ENCODE measurements at places on chromosomes 4 and X.

- DNase-seq, result no peak
Observed at GRCh38 chr4:98528882-98529281, 129.5 kb downstream of the TSPAN5 start.

DNA sequence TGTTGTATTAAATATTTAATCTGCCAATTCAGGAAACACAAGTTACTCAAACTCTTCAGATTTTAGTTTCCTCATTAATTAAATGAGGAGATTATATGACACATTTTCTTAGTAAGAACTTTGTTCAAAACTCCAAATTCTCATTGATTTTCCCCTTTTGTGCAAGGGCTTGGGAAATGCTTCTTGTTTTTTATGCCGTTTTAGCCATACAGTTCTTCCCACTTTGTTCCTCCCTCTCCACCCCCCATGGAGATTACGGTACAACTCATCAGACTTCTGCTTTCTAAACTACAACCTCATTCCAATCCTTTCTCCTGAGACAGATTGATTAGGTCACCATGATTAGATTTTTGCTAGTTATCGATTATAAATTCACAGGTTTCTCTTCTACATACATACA lies 10.9 kb upstream of the BBS7 start:
- no peak for DNase-seq

DNA sequence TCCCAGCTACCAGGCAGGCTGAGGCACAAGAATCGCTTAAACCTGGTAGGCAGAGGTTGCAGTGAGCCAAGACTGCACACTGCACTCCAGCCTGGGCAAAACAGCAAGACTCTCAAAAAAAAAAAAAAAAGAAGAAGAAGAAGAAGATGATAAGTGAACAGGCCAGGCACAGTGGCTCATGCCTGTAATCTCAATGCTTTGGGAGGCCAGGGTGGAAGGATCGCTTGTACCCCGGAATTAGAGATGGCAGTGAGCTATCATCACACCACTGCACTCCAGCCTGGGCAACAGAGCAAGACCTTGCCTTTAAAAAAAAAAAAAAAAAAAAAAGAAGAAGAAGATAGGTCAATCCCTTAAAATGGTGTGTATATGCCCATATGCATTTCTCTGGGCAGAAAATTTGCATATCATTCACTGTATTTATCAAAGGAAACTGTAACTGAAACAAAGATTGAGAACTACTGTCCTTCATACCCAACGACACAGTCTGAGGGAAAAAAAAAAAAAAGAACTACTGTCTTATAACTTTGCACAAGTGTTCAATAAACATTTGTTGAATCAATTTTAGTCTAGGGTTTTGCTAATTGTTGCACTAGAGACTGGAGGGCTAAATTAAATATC lies 2.3 kb downstream of the RFC1 start:
- DNase-seq, result no peak

DNA sequence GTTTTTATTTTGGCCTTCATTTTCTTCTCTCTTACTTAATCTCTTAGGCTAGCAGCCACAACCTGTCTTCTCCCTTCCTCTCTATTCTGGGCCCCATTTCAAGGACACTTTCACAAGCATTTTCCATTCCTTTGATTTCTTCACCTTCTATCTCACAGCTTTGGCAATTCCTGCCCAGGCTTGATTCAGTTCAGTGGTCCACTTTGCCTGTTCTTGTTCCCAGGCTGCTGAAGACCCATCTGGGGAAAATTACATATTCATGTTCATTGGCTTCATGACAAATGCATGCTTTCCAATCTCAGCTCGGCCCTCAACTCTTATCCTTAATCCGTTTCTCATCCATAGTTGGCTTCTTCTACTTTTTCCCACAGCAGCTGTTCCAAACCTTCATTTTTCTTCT lies 38.7 kb upstream of the LPAR4 start:
- DNase-seq, result no peak

DNA sequence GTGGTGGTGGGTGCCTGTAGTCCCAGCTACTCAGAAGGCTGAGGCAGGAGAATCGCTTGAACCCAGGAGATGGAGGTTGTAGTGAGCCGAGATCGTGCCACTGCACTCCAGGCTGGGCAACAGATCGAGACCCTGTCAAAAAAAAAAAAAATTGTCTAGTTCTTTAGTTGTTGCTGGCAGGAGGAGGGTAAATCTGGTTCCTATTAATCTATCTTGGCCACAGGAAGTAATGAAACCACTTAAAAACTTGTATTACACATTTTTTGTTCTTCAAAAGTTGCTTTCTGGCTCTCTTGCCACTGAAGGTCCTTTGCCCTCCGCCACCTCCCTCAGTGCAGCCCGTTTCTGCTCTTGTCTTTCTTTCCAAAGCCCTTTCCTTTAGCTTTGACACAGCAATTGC lies 102.9 kb upstream of the ARSJ start:
- no peak for DNase-seq

DNA sequence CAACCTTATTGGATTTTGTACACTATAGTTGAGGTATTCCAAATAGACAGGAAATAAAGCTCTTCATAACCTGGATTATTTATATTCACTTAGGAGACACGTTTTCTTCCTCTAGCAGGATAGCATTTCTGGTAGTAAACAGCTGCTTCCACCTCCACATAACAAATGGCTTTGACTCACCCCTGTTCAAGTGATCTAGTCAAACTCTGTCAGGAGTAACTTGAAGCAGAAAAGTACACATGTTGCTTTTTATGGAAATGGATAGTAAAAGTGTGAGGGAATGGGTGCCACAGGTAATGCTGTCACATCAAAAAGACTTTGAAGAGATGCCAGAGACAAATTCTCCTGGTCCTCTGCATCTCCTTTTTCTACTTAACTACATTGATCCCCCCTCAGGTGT lies 258.7 kb upstream of the SLC7A11 start:
- no peak for DNase-seq

GRCh38 chr4:41360921-41361793 lies 104.4 kb downstream of the UCHL1 start:
- DNase-seq, result no peak

DNA sequence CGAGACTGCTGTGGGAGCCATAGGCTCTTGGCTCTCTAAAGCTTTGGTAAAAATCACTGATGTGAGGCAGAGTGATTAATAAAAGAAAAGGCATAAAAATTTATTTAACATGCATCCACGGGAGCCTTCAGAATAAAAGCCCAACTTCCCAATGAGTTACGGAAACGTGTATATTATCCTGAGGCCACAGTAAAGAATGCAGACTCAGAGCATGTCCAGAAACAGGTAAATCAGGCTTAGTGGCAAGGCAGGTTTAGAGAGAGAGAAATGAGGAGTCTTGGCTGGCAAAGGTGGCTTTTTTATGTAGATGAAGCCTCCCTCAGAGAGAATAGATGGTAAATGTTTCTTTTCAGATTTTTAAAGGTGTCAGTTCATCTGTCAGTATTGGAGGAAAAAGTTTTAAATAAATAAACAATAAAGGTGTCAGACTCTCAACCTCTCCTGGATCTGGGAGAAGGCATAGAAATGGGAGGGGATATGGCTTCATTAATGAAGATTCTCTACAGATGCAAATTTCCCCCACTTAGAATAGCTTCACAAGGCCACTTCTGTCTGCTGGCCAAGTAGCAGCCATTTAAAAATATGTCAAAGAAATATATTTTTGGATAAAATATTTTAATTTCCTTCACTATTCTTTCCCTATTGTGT lies 24.0 kb downstream of the C4orf51 start:
- DNase-seq, result no peak

DNA sequence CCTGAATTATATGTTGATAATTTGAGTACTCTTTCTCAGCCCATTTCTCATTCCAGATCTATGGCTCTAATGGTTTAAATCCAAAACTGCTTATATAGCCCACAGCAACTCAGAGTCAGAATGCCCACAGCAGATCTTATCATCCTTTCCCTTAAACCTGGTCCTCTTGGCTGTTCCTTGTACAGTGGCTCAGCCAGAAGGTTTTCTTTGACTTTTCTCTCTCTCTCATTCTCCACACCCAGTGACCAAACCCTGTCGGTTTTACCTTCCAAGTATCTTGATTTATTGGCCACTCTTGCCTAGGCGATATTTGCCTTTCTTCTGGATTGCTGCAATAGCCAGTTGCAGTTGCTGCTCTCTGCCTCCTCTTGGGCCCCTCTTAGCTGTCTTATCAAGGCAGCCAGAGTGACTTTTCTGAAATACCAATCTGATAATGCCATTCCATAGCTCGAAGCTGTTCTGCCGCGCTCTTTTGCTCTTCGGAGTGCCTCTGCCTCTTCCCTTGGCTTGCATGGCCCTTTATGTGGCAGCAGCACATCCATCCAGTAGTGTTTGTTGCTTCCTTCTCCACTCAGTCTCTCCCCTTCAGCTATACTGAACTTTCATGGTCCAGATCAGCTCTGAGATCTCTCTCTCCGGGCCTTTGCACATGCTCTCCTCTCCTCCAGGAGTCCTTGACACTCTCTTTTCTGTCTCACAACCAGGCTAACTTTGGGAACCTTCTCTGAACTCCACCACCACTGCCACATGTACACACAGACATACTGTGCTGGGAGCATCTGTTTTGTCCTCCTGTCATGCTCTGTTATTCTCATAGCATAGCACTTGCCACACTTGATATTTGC lies 11.8 kb downstream of the GAB1 start:
- no peak for DNase-seq

GRCh38 chr4:151649479-151649878 lies 111.3 kb downstream of the GATB start:
- no peak for DNase-seq

GRCh38 chr4:99047710-99048109 lies 40.9 kb downstream of the ADH5 start:
- no peak for DNase-seq

GRCh38 chr4:56226579-56226978 lies 160.7 kb downstream of the AASDH start:
- DNase-seq, result no peak

DNA sequence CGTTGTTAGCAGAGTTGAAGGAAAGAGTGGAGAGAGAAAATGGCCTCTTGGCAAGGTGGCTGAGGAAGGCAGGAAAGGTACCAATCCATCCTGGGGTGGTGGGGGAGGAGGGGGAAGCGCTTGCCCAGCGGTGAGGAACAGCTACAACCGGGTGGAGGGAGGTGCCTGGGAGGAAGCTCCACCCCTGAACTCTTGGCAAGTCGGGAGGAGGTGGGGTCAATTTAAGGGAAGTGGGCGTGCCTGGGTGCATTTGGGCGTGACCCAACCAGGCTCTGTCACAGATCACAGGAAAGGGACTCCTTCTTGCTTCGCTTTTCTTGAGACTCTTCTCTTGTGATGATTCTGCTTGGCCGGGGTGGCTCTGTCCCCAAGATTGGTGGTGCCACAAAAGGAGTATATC lies 41.7 kb downstream of the BCORL1 start:
- DNase-seq, result peak; percentile 23

DNA sequence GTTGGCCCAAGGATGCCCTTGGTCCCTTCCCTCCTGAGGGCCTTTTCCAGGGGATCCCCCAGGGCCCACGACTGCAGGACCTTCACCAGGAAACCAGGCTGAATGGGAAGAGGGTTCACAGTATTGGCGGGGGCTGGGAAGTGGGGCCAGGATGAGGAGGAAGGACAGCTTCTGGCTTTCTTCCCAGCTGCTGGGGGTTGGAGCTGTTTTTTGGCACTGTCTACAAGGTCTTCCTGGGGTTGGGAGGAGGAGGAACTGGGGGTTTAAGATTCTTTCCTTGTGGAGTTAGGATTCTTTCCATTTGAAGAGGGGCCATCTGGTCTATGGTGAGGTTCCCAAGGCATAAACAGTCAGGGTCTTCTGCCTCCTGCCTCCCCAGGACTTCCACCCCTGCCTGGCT lies 64.8 kb downstream of the KIF4A start:
- DNase-seq, result no peak

DNA sequence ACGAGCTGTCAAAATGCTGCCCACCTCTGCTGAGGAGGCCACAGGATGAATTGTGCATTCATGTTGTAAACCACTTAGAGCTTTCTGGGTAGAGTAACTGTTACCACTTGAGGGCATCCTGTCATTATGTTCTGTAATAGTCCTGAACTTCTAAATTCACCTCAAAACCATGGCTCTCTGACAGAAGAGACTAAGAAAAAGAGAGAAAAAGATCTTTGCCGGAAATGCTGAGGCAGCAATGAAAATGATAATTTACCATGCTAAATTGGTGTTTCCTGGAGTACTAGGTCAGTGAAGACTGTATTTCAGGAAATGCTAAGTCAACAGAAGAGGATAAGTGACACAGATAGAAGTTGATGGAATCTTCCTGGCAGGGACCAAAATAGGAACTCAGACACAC lies 942.3 kb upstream of the SLIT2 start:
- DNase-seq, result no peak

DNA sequence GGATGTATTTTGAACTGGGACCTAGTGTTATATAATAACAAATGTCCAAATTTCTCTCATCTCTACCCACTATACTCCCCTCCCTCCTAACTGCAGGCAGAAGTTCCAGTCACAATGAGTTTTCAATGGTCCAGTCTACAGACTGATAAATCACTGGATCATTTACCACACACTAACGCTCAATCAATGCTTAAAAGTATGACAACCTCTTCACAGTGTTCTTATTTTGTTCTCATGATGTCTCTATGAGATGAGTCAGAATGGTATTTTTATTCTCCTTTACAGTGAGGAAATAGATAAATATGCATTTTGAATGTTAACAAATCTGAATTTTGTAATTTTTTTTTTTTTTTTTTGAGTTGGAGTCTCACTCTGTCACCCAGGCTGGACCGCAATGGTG lies 83.7 kb upstream of the ETNPPL start:
- no peak for DNase-seq

DNA sequence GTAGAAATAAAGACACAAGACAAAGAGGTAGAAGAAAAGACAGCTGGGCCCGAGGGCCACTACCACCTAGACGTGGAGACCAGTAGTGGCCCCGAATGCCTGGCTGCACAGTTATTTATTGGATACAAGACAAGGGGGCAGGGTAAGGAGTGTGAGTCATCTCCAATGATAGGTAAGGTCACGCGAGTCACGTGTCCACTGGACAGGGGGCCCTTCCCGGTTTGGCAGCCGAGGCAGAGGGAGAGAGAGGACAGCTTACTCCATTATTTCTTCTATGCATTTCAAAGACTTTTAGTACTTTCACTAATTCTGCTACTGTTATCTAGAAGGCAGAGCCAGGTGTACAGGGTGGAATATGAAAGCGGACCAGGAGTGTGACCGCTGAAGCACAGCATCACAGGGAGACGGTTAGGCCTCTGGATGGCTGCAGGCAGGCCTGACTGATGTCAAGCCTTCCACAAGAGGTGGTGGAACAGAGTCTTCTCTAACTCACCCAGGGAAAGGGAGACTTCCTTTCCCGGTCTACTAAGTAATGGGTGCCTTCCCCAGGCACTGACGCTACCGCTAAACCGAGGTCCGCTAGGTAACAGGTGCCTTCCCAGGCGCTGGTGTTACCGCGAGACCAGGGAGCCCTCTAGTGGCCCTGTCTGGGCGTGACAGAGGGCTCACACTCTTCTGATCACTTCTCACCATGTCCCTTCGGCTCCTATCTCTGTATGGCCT lies 44.9 kb downstream of the ZBTB49 start:
- peak; percentile 43 for DNase-seq

DNA sequence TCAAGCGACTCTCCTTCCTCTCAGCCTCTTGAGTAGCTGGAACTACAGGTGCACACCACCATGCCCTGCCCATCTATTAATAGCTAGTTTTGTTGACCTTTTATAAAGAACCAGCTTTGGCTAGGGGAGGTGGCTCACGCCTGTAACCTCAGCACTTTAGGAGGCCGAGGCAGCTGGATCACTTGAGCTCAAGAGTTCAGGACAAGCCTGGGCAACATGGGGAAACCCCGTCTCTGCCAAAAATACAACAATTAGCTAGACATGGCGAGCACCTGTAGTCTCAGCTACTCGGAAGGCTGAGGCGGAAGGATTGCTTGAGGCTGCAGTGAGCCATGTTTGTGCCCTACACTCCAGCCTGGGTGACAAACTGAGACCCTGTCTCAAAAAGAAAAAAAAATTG lies 2.7 kb downstream of the TKTL1 start:
- DNase-seq, result no peak

Data from HCT116 (cell line).